ENCODE measurements at places on chromosomes 1 and 21.

DNA sequence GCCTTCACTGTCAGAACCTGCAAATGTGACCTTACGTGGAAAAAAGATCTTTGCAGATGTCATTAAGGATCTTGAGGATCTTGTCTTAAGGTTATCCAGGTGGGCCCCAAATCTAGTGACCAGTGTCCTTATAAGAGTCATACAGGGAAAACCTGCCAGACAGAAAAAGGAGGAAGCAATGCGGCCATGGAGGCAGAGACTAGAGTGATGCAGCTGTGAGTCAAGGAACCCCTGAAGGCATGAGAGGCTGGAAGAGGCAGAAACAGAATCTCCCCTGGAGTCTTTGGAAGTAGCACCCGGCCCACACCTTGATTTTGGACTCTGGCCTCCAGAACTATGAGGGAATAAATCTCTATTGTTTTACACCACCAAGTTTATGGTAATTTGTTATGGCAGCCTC, 36.5 kb upstream of the DNASE2B start:
- no peak for DNase-seq

GRCh38 chr1:119919241-119919640, 22.9 kb upstream of the ADAM30 start:
- no peak for DNase-seq

- no peak for DNase-seq
Measured at GRCh38 chr1:52166996-52167753, 25.3 kb downstream of the ZFYVE9 start.

GRCh38 chr1:18174037-18174436, 66.4 kb downstream of the IGSF21 start:
- no peak for DNase-seq
